ENCODE measurements at places on chromosomes 13 and 19.

- DNase-seq: no peak
Measured at GRCh38 chr13:55538424-55538823, 1602.3 kb upstream of the PRR20A start.

DNA sequence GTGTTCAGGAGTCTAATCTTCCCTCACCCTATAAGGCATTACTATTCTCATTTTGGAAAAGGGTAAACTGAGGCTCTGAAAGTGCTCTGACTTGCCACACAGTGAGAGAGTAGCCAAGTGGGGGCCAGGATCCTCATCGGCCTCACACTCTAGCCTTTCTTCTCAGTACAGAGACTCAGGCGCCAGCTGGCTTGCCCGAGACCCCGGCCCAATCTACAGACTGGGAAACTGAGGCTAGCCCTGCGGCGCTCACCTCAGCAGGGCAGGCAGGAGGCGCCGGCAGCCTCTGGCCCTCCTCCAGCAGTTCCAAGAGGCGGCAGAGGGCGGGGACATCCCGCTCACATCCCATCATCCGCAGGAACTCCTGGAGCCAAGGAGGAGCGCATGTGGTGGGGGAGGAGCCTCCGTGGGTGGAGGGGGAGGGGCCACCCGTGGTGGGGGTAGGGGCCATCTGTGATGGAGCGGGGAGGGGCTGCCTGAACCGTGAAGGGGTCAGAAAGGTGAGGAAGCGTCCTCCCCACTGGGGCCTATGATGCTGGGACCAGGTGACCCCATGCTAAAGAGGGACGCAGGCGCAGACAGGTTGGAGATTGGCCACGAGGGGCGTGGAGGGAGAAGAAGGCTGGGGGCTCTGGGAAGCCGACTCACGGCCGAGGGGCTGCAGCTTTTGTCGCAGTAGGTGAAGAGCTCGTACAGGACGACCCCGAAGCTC lies 8.7 kb upstream of the INSL3 start:
- DNase-seq: peak; percentile 7

DNA sequence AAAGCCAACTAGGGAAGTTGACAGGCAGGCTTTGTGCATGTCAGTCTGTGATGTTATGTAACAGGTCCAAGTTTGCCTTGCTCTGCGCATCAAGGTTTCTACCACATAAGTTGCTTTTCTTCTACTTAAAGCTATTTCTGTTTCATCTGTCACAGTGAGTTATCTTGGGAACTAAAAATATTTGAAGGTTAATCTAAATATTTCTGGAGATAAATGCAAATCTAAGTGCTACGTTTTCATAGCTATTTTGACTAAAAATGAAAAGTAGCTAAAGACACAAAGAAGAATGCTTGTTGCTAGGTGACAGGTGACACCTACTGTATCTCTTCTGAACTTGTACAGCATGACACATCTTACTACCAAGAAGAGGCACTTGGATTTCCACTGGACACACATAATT lies 135.6 kb downstream of the KLF12 start:
- no peak for DNase-seq

DNA sequence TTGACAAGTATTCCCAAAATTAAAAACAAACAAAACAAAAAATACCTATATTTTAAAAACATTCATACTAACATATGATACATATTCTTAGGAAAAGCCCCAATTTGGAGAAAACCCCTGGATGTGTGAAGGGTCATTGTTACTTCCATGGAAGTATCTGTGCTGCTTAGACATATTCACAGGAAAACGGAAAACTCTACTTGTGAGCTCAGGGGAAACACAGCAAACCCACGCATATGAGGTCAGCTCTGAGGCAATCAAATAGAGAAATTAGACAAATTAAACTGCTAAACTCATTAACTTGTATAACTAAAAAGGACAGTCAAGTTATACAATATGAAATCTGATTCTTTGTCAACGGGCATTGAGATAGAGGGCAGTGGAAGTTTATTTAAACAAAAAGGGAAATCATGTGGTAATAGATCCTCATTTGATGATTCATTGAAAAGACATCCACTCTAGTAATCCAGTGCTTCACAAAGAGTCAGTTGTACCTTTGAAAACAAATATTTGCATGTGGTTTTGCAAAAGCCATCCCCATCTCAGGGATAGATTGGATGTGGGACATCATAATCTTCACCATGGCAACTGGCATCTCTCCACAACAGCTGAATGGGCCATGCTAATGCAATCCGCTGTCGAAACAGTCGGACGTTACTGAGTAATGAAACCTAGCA lies 423.4 kb downstream of the ITGBL1 start:
- DNase-seq: peak; percentile 38

DNA sequence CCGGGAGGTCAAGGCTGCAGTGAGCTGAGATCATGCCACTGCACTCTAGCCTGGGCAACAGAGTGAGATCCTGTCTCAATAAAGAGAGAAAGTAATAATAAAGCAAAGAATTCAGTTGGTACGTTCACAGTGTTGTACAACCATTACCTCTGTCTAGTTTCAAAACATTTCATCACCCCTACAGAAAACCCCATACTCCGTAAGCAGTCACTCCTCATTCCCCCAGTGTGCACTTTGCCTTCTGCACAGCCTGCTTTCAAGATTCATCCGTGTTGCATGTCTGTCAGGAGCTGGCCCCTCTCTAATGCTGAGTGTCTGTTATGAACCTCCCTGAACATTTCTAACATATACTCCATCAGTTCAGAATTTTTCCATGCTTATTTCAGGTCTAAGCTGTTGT lies 9.4 kb downstream of the POLD1 start:
- DNase-seq: no peak

- no peak for DNase-seq
Measured at GRCh38 chr19:43469160-43469480, 3.7 kb upstream of the LYPD3 start.

- no peak for DNase-seq
Measured at GRCh38 chr13:26376430-26376829, 122.5 kb downstream of the CDK8 start.

- DNase-seq: no peak
Measured at GRCh38 chr19:12265921-12266704, 28.6 kb downstream of the ZNF44 start.

DNA sequence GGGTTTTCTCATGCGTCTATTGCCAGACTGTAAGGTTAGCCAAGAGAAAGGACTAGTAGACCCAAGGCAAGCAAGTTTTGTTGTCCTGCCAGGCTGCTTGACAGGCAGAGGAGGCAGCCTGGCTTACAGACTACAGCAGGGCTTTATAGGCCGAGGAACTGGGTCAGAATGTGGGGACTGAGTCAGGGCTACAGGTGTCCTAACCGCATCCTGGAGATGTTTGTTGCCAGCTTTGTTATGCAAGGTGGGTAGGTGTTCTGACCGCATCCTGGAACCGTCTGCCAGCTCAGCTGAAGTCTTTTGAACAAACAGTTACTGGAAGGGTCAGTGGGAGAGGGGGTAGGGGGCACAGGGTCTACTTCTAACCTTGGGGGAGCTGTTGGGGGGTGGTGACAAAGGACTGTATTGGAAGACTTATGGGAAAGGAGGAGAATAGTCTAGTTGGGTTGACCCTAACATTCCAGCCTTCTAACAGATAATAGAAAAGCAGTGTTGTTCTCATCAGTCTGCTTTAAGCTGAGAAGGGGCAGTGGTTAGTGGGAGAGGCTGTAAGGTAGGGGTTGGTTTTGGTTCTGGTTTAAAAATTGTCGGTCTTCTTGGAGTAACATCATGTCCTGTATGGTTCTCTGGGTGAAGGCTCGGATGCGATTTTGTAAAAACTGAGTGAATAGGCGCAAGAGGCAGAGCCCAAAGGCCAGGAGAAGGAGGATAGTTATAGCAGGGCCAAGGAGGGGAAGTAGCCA lies 913.8 kb upstream of the SLITRK5 start:
- no peak for DNase-seq

DNA sequence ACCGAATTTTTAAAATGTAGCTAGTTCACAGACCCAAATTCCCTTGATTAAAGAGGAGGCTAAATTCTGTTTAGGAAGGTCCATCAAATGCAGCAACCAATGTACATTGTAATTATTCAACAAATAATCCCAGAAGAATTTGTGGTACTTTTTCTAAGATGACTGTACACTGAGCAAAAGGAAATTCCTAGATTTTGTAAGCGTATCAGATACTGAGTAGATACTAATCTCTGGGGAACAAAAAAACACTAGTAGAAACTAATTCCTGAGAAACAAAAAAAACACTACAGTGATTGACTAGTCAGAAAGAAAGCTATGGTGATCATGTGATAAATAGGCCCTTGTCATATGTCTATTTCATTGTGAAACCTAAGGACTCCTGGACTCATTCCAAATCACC lies 246.1 kb downstream of the PCDH17 start:
- DNase-seq: no peak

DNA sequence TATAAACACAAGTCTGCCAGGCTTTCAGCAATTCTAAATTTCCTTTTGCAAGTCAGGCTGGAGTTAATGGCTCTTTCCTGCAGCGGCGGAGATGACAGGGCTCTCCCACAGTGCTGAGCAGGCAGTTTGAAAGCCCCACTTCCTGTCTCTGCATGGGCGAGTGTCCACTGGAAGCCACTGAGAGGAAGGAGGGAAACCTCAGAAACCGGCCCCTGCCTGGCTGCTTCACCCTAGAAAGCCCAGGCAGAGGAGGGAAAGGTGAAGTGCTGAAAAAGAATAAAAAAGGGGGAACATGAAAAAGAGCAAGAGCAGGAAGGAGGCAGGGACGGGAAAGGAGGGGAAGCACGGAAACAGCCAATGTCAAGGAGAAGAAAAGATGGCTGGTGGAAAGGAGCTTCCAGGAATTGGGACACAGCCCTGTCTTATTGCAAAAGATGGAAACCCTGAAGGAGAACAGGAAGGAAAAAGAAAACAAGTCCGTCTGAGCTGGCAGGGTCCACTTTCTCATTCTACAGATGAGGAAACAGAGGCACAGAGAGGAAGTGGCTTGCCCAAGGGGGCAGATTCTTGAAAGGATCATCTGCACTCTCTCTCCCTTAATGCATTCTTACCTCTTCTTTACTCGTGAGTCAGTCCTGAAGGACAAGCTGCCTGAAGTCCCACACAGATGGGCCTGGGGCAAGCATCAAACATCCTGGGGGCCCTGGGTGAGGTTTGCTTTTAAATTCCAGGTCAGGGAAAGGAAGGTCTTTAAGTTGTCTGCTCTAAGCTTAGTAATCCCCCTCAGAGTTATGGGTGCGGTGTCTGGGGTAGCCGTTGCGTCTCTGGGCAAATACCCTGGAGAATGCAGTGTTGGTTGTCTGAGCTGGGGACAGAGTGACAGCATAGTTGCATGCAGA lies 38.8 kb upstream of the ALOX5AP start:
- DNase-seq: no peak

DNA sequence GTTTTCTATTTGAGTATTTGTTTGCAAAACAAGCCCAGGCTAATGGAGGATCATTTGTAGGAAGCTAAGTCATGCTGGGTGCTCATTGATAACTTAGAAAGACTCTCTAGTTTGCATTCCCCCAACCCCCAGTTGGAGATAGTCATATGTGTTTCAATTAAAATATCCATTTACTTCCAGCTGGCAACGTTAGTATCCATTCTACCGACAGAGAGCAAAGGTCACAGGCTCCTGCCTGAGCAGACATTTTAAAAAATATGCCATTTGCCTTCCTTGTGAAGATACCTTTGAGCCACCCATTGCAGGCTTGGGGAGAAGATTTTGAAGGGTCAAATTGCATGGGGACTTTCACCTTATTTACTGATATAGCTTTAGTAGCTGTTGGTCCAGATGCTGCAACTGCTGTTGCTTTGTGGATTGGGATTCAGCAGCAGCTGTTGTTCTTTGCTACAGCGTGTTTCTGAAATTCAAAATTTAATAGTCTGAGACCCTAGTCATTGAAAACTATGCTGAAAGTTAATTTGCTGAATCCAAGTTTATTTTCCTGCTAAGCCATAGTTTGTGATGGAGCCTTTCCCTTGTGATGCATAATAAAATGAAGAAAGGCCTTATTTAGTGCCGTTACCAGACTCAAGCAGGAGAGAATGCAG lies 335.1 kb downstream of the GPC6 start:
- no peak for DNase-seq

- DNase-seq: no peak
Measured at GRCh38 chr13:101712026-101712348, 259.5 kb downstream of the ITGBL1 start.

GRCh38 chr13:44293374-44293773 lies 80.2 kb upstream of the SERP2 start:
- DNase-seq: no peak

GRCh38 chr13:74306496-74306895 lies 172.3 kb upstream of the KLF12 start:
- DNase-seq: no peak

- DNase-seq: no peak
Measured at GRCh38 chr19:22603518-22604440, 30.3 kb upstream of the ZNF492 start.

- DNase-seq: no peak
Measured at GRCh38 chr13:74838096-74838495, 643.9 kb downstream of the TBC1D4 start.

GRCh38 chr13:99982036-99982730 lies 599 bp downstream of the ZIC2 start:
- no peak for DNase-seq

DNA sequence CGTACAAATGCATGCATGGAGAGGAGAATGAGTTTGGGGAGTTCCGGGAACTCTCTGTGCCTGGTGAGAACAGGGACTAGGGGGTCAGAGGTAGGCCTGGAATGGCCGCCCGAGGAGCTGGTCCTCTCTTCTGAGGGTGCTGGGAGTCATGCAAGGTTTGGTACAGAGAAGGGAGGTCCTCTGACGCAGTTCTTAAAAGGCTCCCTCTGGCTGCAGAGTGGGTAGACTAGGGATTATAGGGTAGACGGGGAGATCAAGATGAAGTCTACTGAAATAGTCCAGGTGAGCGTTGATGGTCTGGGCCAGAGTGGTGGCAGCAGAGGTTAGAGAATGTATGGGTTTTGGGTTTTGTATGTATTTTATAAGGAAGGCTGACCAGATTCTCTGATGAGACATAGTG lies 796 bp downstream of the ZNF304 start:
- DNase-seq: no peak

- DNase-seq: no peak
Measured at GRCh38 chr13:98026457-98026857, 73.0 kb downstream of the IPO5 start.

DNA sequence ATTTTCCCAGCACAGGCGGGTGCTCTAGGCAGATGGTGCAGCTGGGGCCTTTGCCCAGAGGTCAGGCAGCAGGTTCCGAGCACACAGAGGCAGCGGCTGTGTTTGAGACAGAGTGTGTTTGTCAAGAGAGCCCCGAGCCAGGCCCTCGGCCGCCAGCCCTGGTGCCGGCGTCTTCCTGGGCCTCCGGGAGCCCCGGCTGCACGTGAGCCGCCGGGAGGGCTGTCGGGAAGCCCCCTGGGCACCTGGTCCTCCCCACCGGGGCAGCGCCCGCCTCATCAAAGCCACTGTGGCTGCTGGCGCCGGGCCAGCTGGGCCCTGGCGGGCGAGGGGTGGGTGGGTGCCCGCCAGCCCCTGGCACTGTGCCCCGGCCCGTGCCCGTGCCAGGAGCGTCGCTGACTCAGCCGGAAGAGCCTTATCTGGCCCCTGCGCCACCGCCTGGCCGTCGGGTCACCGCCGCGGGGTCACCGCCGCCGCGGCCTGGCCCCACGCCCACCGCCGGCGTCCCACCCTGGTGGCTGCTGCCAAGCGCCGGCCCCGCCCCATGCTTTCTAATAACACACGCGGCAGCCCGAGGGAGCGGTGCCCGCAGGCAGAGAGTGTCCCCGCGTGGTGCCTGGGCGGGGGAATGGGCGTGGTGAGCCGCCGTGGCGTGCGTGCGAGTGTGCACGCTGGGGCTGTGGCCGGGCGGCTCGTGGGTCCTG lies 14.9 kb downstream of the ARID3A start:
- peak; percentile 63 for DNase-seq
